ENCODE measurements at places on chromosomes 4 and X. TPM values are rescaled to one million over a fixed set of nuclear protein-coding genes. Genes with fewer than 3 reads are reported as not detected.

MAP7D2 gene
- polyA plus RNA-seq, result 2.2 TPM

JAKMIP1 gene
- polyA plus RNA-seq, result 1.4 TPM

IL1RAPL1 gene
- polyA plus RNA-seq, result 0.27 TPM

FRG2 gene
- not detected for polyA plus RNA-seq

PPP2R2C gene
- polyA plus RNA-seq, result 0.16 TPM

CITED1 gene
- 1.3 TPM for polyA plus RNA-seq

Measured in small intestine (tissue), 16 donors.